ENCODE measurements at places on chromosomes 6 and 20. TPM values are rescaled to one million over a fixed set of nuclear protein-coding genes. Genes with fewer than 3 reads are reported as not detected.
A peak's percentile ranks its signal among the peaks of the same experiment; 100 is the strongest.

GRCh38 chr20:57711311-57711712 lies 1.5 kb upstream of the PMEPA1 start:
- peaks cover 47% of the 10 kb centered on the region for H3K4me1 ChIP-seq
- no peak for DNase-seq
- no peaks in the 10 kb centered on the region for H3K36me3 ChIP-seq
- no peaks in the 10 kb centered on the region for H3K27me3 ChIP-seq

GRCh38 chr20:62772990-62773844 lies 23.1 kb upstream of the MRGBP start:
- no peak overlapping the region for H3K27ac ChIP-seq
- H3K4me3 ChIP-seq, result no peak overlapping the region
- no peak for DNase-seq
- H3K36me3 ChIP-seq, result no peaks in the 10 kb centered on the region

- H3K4me3 ChIP-seq, result peak overlapping the region; percentile 73
- H3K27ac ChIP-seq, result peak overlapping the region; percentile 89
- H3K36me3 ChIP-seq, result no peaks in the 10 kb centered on the region
- DNase-seq, result peak; percentile 84
These were observed 1.6 kb upstream of the ATXN1 start for GRCh38 chr6:16762550-16763477.

- DNase-seq, result no peak
- H3K27me3 ChIP-seq, result peaks cover 38% of the 10 kb centered on the region
- peaks cover 4% of the 10 kb centered on the region for H3K4me1 ChIP-seq
- no peak overlapping the region for H3K27ac ChIP-seq
These were observed 8.8 kb downstream of the TMEM151B start for GRCh38 chr6:44278774-44279697.

- peak; percentile 90 for DNase-seq
- H3K27me3 ChIP-seq, result no peaks in the 10 kb centered on the region
- peak overlapping the region; percentile 91 for H3K27ac ChIP-seq
- no peaks in the 10 kb centered on the region for H3K36me3 ChIP-seq
- H3K4me1 ChIP-seq, result peaks cover 9% of the 10 kb centered on the region
These were observed 36.2 kb downstream of the GNAS start for GRCh38 chr20:58888521-58889333.

DNA sequence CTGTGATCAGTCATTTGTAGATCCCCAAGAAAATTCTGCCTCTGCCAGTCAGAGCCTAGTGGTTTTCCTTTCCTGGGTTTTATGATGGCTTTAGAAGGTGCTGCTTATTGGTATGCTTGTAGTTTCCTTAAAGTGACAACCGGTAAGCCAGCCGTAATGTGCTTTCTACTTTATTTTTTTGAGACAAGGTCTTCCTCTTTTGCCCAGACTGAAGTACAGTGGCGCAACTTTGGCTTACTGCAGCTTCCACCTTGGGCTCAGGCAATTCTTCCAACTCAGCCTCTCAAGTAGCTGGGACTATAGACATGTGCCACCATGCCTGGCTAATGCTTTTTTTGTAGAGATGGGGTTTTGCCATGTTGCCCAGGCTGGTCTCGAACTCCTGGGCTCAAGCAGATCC lies 23.5 kb downstream of the MCM8 start:
- no peak overlapping the region for H3K4me3 ChIP-seq
- no peaks in the 10 kb centered on the region for H3K27me3 ChIP-seq
- H3K36me3 ChIP-seq, result peaks cover 21% of the 10 kb centered on the region
- H3K4me1 ChIP-seq, result no peaks in the 10 kb centered on the region
- no peak overlapping the region for H3K27ac ChIP-seq

DNA sequence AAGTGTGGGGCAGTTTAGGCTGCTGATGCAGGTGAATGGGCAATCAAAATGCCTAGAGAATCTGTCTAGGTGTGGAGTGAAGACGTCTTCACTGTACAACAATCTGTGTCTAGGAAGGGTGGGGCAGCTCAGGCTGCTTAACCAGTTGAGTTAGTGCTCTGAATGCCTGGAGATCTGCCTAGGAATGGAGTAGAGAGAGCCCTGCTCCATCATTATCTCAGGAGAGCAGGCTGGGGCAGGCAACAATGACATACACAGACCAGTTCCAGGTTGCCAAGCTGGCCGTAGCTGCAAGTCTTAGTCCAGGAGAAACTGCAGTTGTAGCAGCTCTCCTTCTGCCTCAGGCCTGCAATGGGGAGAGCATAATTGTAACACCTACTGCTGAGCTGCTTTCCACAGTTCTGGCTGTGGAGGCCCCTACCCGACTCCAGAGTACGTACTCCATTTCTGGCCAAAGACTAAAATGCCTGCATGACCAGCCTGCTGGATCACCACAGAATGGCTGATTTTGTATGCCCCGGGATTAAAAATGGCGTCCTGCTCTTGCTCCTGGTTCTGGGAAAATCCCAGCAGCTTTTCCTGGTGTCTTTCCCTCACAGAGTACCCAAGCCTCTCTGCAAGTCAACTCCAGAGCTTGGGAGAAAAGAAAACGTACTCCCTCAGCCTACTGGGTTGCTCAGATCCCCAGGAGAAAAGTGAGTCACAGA lies 545.4 kb downstream of the ADGRB3 start:
- H3K27ac ChIP-seq, result no peak overlapping the region
- no peaks in the 10 kb centered on the region for H3K27me3 ChIP-seq
- DNase-seq, result no peak

- H3K27ac ChIP-seq, result no peak overlapping the region
- no peak for DNase-seq
- no peaks in the 10 kb centered on the region for H3K36me3 ChIP-seq
- H3K27me3 ChIP-seq, result no peaks in the 10 kb centered on the region
- no peak overlapping the region for H3K4me3 ChIP-seq
These were observed 353.3 kb upstream of the ARID1B start for GRCh38 chr6:156423829-156424228.

- no peak overlapping the region for H3K27ac ChIP-seq
- DNase-seq, result no peak
- H3K36me3 ChIP-seq, result peaks cover 85% of the 10 kb centered on the region
- H3K4me3 ChIP-seq, result no peak overlapping the region
- peaks cover 14% of the 10 kb centered on the region for H3K4me1 ChIP-seq
These were observed 7.8 kb downstream of the GTPBP2 start for GRCh38 chr6:43621078-43621835.

DNA sequence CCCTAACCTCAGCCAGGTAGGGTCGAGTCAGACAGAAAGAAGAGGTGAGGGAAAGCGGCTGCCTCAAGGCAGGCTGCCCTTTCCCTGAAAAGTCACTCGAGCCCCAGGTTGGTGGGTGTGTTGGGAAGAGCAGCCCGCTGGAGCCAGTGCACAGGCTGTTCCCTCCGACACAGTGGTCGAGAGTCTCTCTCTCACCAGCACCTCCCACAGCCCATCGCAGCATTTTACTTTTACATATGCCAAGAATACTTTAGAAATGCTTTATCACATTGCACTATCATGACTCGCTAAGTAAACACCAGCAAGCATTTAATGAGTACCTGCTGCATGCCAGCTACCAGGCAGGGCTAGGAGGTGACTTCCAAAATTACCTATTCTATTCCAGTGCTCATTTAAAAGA lies 1.7 kb downstream of the PRPH2 start:
- H3K27me3 ChIP-seq, result no peaks in the 10 kb centered on the region
- H3K4me3 ChIP-seq, result no peak overlapping the region
- H3K27ac ChIP-seq, result no peak overlapping the region
- no peak for DNase-seq
- H3K4me1 ChIP-seq, result peaks cover under 1% of the 10 kb centered on the region

The SMOC2 gene
- total RNA-seq, result 12.6 TPM

The NTSR1 gene
- total RNA-seq, result not detected

The TCF15 gene
- 0.65 TPM for total RNA-seq

The SLC26A8 gene
- total RNA-seq, result 1.2 TPM

The KCNG1 gene
- not detected for total RNA-seq

The WTAP gene
- total RNA-seq, result 78.4 TPM

Data from lower lobe of right lung (tissue), 2 donors.